Germinal center (tissue), 1 donor: ENCODE measurements at places on chromosomes 16 and 17.
A peak's percentile ranks its signal among the peaks of the same experiment; 100 is the strongest.

DNA sequence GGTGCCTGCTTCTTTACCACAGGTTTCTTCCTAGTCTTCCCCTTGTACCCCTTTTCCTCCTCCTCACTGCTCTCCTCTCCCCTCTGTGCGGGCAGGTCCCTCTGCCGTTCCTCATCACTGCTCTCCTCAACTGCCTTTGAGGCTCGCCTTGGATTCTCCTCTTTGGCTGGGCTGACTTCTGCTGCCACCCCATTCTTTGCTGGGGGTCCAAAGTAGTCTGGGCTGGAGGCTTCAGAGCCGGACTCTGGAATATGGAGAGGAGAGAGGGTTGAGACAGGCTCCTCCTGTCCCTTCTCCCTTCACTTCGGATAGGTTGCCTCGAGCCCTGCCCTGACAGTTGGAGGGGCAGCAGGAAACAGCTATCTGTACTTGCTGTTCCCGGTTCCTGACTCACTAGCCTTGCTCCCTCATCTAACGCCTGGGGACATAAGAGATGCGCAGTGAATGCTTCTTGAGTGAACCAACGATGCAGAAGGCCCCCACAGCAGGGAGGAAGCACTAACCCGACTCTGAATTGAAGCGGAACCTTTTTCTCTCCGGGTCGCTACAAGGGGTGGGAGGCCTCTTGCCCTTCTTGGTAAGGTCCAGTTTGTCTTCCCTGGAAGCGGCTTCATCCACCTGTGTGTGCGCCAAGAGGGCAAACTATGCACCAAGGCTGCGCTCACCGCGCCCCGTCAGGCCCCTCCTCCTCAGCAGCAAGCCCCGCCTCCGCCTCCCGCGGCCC lies 655 bp downstream of the HIRIP3 start:
- peak; percentile 46 for DNase-seq

DNA sequence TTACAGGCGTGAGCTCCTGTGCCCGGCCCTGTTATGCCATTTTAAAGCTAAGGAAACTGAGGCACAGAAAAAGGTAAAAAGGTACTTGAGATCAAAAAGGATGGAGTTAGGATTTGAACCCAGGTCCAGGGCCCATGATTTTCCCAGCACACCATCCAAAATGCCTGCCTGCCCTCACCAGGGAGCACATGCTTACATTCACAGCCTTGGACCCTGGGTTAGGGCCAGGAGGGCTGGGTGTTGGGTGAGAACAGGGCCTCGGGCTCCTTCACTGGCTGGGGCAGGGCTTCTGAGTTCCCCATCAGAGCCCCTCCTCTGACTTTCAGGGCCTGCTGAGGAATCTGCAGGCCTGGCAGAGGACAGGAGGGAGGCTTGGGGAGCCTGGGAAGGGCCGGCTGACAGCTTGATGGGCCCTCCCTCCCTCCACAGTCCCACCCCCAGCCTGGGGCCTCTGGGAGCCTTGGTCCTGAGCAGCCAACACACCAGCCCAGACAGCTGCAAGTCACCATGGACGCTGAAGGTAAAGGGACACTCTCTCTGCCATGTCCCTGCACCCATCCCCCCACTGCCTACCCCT lies at the start of gene QPRT:
Gene QPRT, plus strand, starts transcription at position 490 of the 577 bp plus-strand sequence. Its CDS starts 18 bp downstream, at position 508.
- DNase-seq, result no peak

- no peak for DNase-seq
Measured at GRCh38 chr17:49292901-49293300, 62.3 kb upstream of the PHOSPHO1 start.

DNA sequence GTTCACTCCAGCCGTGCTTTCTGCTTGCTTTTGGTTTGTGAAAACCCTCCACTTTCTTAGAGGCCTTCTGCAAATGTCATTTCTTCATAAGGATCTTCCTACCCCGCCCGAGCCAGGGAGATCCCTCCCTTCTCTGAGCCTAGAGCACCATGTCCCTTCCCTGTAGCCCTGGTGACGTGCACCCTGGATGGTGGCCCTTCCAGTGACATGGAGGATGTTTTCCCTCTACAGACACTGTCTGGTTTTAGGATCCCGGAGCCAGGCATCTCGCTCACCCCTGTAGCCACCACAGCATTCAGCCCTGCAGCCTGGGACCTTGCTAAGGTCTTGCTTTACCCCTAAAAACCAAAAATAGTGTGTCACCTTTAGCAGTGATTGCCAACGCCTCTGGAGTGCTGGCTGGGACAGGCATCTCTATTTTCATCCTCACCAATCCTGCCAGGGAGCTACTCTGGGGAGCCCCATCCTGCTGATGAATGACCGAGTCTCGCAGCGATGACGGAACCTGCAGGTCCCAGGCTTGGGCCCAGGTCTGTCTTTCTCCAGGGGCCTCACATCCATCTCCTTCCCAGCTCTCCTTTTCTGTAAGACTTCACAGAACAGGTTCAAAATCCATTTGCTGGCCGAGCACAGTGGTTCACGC lies 394.1 kb upstream of the TNRC6C start:
- no peak for DNase-seq
